AG09319 (cell line): ENCODE measurements at places on chromosomes 12 and 14.

DNA sequence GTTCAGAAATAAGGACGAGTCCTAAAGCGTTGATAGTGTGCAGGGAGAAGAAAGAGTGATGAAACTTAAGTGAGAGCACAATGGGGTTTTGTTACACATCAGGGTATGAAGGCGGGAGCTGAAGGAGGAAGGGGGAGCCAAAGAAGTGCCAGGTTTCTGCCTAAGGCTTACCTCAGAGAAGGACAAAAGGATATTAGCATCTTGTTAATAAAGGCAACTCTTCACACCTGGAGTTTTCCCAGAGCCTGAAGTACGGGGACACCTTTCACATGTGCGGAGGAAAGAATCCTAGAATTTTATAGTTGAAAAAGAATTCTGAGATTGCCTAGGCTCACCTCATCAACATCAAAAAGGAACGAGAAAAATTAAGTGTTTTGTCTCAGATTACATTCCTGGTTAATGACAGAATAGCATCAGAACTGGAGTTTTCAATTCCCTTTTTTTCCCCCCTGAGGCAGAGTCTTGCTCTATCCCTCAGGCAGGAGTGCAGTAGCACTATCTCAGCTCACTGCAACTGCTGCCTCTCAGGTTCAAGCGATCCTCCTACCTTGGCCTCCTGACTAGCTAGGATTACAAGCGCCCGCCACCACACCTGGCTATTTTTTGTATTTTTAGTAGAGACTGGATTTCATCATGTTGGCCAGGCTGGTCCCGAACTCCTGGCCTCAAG, 2.2 kb upstream of the SAV1 start:
- no peak for DNase-seq

GRCh38 chr12:9148926-9149325, 33.2 kb upstream of the A2M start:
- DNase-seq: no peak

DNA sequence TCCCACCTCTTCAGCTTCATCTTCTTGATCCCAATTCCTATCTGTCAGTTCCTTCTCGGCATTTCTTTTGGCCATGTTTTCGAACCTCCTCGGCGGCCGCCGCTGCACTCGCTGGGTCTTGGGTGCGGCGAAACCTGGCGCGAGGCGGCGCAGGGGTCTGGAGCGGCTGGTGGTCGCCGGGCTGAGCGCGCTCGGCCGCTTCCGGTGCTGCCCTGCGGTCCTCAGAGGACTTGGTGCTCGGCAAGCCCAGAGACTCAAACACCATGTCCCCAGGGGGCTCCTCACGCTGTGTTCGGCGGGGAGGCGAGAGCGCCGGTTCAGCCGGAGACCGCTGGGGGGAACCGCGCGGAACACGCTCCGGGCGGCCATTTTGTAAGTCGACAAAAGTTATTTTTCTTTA, 51.8 kb downstream of the PPP1R36 start:
- DNase-seq: no peak

GRCh38 chr12:67433385-67434175, 164.4 kb downstream of the CAND1 start:
- DNase-seq: no peak

- no peak for DNase-seq
Measured at GRCh38 chr14:35331605-35332516, 39.7 kb downstream of the PSMA6 start.

DNA sequence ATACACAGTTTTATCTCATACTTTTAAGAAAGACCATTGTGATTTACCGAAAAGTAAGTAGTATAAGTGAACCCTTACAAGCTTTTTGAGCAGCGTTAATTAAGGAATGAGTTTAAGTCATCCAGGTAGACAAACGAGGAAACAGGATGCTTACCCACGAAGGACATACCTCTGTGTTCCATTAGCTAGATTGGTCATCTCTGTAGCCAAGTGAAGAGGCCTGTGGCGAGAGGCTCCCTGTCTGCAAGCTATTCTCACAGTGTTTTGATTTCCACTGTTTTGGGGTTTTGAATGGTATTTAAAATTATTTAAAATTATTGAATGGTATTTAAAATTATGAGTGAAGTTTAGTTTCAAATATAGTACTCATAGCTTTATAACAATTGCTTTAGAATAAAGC, 342.1 kb upstream of the RGS6 start:
- DNase-seq: no peak

DNA sequence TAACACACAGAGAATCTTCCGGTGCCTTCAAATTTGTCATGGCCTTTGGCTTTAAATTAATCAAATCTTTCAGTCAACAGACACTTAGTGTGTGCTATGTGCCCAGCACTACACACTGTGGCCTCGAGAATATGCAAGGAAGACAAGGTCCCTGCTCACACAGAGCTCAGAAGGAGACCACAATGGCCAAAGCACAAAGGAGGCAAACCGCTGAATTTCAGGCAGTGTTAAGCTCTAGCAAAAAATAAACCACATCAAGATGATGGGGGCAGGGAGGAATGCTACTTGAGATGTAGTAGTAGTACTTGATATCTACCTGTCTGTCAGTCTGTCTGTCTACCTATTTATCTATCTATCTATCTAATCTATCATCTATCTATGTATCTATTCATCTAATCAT, 227.9 kb downstream of the TMEM132D start:
- DNase-seq: no peak

DNA sequence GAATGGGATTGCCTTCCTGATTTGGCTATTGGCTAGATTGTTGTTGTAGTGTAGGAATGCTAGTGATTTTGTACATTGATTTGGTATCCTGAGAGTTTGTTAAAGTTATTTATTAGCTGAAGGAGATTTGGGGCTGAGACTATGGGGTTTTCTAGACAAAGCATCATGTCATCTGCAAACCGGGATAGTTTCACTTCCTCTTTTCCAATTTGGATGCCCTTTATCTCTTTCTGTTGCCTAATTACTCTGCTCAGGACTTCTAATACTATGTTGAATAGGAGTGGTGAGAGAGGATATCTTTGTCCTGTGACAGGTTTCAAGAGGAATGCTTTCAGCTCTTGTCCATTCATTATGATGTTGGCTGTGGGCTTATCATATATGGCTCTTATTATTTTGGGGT, 265.7 kb upstream of the MGAT4C start:
- DNase-seq: no peak

DNA sequence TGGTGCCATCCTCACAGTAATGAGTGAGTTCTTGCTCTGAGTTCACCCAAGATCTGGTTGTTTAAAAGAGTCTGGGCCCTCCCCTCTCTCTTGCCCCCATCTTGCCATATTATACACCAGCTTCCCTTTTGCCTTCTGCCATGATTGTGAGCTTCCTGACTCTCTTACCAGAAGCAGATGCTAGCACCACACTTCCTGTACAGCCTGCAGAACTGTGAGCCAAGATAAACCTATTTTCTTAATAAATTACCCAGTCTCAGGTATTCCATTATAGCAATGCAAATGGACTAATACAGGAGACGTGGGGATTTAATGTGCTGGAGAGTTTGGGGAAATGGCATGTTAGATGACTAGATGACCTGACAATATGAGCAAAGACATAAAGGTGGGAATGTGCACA, 12.8 kb downstream of the SLC4A8 start:
- no peak for DNase-seq

DNA sequence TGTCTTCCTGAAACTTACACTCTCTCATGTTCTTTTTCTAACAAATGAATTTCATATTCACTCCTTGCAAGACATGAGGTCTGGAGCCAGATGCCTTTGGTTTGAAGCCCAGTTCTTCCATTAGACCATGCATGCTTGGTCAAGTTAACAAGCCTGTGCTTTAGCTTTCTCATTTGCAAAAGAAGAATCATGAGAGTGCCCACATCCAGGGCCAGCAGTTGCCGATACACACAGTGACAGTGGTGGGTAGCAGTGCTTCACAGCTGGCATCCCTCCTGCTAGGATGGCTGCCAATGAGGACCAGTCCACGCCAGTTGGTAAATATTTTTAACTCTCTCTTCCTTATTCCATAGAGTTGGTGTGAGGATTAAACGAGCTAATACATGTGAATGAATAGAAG, 163.1 kb downstream of the PHLDA1 start:
- DNase-seq: no peak

DNA sequence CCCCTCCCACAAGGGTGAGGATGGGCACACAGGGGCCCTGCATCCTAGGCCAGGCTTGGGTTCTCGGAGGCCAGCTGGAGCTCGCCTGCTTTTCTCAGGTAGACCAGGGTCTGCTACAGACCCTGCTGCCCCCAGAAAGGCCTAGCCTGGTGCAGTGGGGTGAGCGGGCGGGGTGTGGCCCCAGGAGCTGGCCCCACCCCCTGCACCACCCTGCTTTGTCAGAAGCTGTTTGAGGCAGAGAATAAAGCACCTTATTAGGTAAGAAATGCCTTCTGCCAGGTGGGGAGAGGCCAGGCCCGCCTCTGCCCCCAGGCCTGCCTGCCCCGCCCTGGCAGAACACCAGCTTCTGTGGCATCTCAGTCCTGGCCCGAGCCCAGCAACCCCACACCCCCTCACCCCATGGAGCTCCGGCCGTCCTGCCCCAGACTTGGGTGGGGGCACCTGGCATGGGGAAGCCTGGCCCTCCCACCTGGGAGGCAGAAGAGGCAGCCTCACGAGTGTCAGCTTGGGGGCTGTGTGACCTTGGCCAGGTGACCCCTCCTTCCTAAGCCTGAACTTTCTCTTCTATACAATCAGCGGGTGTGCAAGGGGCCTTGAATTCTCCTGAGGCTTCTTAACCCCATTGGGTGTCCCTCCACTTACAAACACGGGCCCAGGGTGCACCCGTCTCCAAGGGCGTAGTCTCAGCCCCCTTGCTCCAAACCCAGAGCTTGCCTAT, 43.2 kb downstream of the KRT80 start:
- no peak for DNase-seq

DNA sequence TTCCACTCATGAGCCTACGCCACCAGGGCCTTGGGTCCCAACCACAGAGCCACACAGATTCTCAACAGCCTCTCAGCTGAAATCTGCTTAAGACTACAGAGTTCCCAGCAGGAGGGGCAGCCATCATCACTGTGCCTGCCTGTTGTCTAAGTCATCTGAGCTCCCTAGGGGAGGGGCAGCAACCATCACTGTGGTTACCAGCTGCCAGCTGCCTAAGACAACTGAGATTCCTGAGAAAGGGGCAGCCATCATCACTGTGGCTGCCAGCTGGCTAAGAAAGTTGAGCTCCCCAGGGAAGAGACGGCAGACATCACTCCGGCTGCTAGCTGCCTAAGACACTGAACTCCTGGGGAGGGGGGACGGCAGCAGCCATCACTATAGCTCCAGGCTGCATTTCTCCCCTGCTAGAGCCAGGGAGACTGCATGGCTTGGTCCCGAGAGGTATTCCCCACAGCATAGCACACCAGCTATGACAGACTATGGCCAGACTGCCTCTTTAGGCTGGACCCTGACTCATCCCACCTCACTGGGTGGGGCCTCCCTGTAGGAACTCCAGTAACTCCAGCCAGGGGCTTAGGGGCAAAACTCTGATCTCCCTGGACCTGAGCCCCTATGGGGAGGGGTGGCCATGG, 37.2 kb upstream of the C14orf132 start:
- no peak for DNase-seq

GRCh38 chr12:80422550-80422949, 21.5 kb upstream of the PTPRQ start:
- peak; percentile 3 for DNase-seq

DNA sequence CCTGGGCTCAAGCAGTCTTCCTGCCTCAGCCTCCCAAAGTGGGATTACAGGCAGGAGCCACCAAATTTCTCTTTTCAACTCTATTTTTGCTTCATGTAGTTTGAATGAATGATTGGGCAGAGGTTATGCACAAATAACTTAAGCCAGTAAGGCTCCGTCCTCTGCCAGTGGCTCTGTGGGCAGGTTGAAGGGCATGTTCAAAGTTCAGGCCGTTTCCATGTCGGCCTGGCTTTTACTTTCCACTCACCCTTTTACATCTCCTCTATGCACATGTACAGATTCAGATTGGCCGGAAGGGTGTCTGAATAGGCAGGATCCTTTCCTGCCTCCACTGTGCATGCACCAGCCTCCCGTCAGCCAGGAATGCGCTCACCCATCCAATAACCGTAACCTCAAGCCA, 132.3 kb downstream of the EML1 start:
- no peak for DNase-seq

GRCh38 chr12:66273147-66273546, 29.1 kb upstream of the HELB start:
- no peak for DNase-seq

- no peak for DNase-seq
Measured at GRCh38 chr14:20456971-20457370, 1.9 kb downstream of the APEX1 start.
